H1 (cell line): ENCODE measurements at places on chromosomes 2 and 18. TPM values are rescaled to one million over a fixed set of nuclear protein-coding genes. Genes with fewer than 3 reads are reported as not detected.

TUBA4B gene
- 0.24 TPM in 1 of 2 replicates, not detected in the other for total RNA-seq

- no peaks in the 10 kb centered on the region for H3K36me3 ChIP-seq
- H3K27me3 ChIP-seq: peaks cover 2% of the 10 kb centered on the region; the same call in 1 of the 2 replicates
- no peak overlapping the region for H3K4me3 ChIP-seq
- no peak overlapping the region for H3K27ac ChIP-seq
Observed at GRCh38 chr2:28568533-28568932, 72.7 kb downstream of the PLB1 start.

GRCh38 chr2:201900362-201900761, 94.0 kb downstream of the CDK15 start:
- H3K36me3 ChIP-seq: no peaks in the 10 kb centered on the region
- no peak for DNase-seq
- H3K4me3 ChIP-seq: no peak overlapping the region

DNA sequence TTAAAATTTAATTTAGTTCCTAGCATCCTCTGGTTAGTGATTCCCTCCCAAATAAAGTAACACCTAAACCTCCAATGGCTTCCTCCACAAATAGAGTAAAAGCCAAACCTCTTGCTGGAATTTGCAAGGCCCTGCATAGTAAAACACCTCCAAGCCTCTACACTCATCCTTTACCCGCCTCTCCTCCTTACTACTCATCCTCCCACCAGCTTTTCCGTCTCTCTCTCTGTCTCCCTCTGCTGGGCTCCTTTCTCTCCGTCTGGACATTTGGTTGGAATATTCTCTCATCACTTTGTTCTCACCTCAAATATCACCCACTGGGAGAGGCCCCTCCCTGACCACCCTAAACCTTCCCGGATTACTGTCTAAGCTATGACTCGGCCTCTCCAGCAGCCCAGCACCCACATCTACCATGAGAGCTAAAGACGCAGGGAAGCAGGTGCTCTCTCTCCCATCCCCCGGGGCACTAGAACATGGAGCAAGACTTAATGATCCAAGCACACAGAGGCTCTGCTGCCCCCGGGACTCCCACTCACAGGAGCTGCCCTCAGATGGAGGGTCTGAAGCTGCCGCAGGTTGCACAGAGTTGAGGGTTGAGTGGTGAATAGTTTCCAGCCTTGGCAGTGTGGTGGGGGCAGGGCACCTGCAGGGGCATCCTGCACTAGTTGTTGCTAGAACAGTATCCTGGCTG, 167.2 kb downstream of the FBXO15 start:
- H3K4me1 ChIP-seq: peaks cover 3% of the 10 kb centered on the region; the same call in 1 of the 2 replicates
- H3K27me3 ChIP-seq: no peaks in the 10 kb centered on the region
- no peak overlapping the region for H3K4me3 ChIP-seq
- peak; percentile 82 for DNase-seq

GRCh38 chr18:22152093-22152492, 17.3 kb upstream of the GATA6 start:
- H3K36me3 ChIP-seq: no peaks in the 10 kb centered on the region
- H3K27ac ChIP-seq: no peak overlapping the region
- no peak overlapping the region for H3K4me3 ChIP-seq
- no peaks in the 10 kb centered on the region for H3K27me3 ChIP-seq
- H3K4me1 ChIP-seq: no peaks in the 10 kb centered on the region

DNA sequence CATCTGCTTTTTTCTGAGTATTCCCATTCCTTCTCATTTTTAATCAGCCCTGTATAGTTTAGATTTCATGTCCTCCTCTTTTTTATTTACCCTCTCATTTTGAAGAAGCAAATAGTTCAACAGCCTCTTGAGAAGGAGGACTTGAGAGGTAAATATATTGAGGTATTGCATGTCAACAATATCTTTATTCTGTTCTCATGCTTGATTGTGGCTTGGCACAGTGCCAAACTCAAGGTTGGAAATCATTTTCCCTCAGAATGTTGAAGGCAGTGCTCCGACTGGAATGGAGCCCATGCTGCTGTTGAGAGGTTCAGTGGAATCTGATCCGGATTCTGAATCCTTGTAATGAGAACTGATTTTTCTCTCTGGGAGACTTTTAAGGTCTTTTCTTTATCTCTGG, 31.0 kb upstream of the GALNT3 start:
- peaks cover 3% of the 10 kb centered on the region; the same call in 1 of the 2 replicates for H3K4me1 ChIP-seq
- no peaks in the 10 kb centered on the region; the same call in 1 of the 2 replicates for H3K36me3 ChIP-seq
- H3K27ac ChIP-seq: no peak overlapping the region
- no peaks in the 10 kb centered on the region for H3K27me3 ChIP-seq
- DNase-seq: no peak
